AG04449 (cell line): ENCODE measurements at places on chromosomes 3 and 15.

DNA sequence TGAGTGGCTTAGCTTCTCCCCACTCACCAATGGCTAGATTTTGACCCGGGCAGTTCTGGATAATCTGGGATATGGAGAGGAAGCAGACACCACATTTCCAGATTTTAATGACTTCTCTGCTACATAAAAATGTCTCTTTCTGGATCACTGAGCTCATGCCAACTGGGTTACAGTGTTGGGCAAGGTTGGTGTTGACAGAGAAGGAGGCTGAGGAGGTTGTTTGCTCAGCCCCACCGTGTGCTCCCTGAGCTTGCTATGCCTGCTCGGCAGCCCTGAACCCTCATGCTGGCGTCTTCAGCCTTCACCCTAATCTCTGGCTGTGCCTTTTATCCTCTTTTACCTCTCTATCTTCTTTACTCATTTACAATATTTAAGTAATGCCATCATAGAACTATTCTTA lies 53.0 kb upstream of the KPNA4 start:
- DNase-seq = no peak

- DNase-seq = no peak
Observed at GRCh38 chr3:195849322-195850074, 37.8 kb upstream of the MUC4 start.

DNA sequence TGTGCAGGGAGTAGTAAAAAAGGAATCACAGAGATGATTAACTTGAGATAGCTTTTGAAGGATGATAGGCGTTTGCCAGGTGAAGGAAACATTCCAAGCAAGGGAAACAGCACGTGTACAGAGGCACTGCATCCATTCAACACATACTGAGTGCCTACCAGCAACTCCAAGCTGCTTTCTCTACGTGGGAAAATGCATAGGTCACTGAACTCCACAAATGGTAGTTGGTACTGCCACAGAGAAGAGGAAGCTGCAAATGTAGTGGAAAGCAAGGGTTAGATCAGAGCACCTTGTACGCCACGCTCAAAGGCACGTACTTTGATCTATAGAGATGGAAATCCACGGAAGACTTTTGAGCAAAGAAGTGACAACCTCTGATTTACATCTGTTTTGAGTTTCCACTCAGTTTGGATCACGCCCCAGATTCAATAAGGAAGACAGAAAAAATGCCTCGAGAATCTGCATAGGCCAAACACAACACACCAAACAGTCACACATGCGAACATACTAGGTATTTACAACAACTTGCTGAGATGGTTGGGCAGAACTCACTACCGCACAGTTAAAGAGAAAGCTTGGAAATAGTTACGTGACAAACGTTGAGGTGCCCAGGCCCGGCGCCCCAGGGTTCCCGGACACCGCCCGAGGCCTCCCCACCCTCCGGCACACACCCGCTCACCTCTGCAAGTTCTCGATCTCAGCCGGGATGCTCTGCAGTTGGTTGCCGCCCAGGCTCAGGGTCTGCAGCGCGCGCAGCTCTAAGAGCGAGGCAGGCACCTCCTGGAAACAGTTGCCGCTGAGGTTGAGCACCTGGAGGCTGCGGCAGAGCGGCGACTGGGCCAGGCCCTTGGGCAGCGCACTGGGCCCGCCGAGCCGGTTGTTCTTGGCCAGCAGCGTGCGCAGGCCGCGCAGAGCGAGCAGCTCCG lies 826 bp downstream of the LRRC58 start:
- DNase-seq = no peak

DNA sequence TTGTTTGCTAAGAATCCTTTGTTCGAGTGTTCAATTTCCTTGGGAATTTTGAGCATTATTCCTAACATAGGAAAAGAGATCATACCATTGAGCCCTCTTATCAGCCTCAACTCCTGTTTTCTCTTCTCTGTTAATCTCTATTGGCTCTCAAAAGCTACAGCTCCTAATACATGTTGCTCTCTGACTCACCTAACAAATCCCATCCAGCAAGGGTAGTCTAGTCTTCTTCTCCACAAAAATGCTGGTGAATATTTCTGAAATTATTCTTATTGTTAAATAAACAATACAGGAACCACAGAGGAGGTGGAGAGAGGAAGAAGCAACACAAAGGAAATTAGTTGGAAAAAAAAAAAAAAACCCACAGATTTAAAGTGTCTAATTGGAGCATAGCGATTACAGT lies 325.8 kb upstream of the NAALADL2 start:
- DNase-seq = peak; percentile 28

- peak; percentile 79 for DNase-seq
Observed at GRCh38 chr15:85047271-85047948, 65.8 kb downstream of the PDE8A start.

GRCh38 chr3:32018757-32019564 lies 37.4 kb downstream of the ZNF860 start:
- no peak for DNase-seq

GRCh38 chr15:29611057-29611456 lies 211.2 kb downstream of the TJP1 start:
- no peak for DNase-seq

GRCh38 chr3:17840126-17840525 lies 97.7 kb upstream of the TBC1D5 start:
- DNase-seq = no peak
